MCF 10A (cell line): ENCODE measurements at places on chromosomes 16 and 17.
A peak's percentile ranks its signal among the peaks of the same experiment; 100 is the strongest.

- no peaks in the 10 kb centered on the region for H3K36me3 ChIP-seq
- no peaks in the 10 kb centered on the region for H3K27me3 ChIP-seq
- no peak overlapping the region for H3K4me3 ChIP-seq
- peak overlapping the region; percentile 33 for H3K27ac ChIP-seq
Measured at GRCh38 chr16:24635900-24636610, 93.4 kb upstream of the TNRC6A start.

DNA sequence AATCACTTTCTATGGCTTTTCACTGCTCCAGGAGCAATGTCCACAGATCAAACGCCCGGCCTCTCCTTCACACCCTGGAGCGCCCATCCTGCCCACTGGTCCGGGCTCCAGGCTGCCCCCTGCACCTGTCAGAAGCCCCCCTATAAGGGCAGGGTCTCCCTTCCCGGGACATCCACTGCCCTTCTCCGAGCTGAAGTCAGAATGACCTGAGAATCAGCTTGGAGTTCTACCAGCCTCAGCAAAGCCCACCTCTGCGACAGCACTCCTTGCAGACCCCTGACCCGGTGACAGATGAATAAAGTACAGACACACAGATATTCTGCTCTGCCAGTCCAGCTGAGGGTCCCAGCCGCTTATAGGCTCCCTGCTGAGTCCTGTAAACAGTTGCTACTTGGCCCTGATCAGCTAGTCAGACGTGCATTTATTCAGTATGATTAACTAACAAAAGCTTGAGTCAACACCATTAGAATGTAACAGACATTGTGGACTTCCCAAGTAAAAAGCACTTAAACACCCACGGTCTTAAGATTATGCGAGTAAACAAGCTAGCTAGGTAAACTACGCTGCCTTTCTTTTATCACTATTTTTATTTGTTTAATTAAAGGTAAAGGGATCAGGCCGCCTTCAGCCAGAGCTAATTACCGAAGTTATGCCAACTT is 4.8 kb downstream of the SLC7A5 start:
- H3K27me3 ChIP-seq, result no peaks in the 10 kb centered on the region
- peaks cover 30% of the 10 kb centered on the region for H3K4me1 ChIP-seq
- DNase-seq, result peak; percentile 28
- peaks cover 79% of the 10 kb centered on the region for H3K36me3 ChIP-seq
- peak overlapping the region; percentile 96 for H3K4me3 ChIP-seq

GRCh38 chr17:40561871-40562611 is 3.2 kb downstream of the CCR7 start:
- no peak overlapping the region for H3K4me3 ChIP-seq
- peaks cover 46% of the 10 kb centered on the region for H3K27me3 ChIP-seq
- peaks cover 6% of the 10 kb centered on the region for H3K4me1 ChIP-seq

DNA sequence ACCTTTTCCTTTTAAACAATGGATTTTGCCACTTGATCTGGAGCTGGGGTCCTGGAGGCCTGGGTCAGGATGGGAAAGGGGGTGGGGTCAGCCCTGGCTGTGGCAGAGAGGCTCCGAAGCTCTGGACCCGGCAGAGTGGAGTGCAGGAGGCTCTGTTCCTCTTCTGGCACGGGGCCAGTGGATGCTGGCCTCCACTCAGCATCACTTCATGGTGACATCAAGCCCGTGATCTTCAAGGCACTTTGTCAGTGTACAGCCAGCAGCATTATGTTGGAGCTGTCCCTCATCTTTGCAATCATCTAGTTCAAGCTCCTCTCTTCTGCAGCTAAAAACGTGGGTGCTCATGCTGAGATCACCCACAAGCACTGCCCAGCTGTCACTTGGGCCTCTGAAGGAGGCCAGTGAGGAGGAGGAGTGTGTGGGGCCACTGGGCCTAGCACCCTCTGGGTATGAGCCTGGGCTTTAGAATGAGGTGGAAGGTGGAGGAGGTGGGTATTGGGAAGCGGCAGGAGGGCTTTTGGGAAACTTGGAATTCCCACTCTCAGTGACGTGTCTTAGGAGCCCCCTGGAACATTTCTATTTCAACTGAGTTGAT is 45.9 kb upstream of the MGAT5B start:
- H3K4me3 ChIP-seq, result no peak overlapping the region
- no peaks in the 10 kb centered on the region for H3K4me1 ChIP-seq
- H3K36me3 ChIP-seq, result no peaks in the 10 kb centered on the region
- no peak overlapping the region for H3K27ac ChIP-seq

GRCh38 chr16:57258226-57258909 is 13.3 kb downstream of the ARL2BP start:
- no peak for DNase-seq
- no peaks in the 10 kb centered on the region for H3K27me3 ChIP-seq
- H3K4me1 ChIP-seq, result peaks cover 17% of the 10 kb centered on the region
- H3K27ac ChIP-seq, result no peak overlapping the region
- H3K36me3 ChIP-seq, result peaks cover 47% of the 10 kb centered on the region

- no peaks in the 10 kb centered on the region for H3K27me3 ChIP-seq
- no peak overlapping the region for H3K4me3 ChIP-seq
- H3K27ac ChIP-seq, result no peak overlapping the region
- no peaks in the 10 kb centered on the region for H3K4me1 ChIP-seq
Measured at GRCh38 chr17:80960797-80961452, 30.7 kb upstream of the CHMP6 start.

DNA sequence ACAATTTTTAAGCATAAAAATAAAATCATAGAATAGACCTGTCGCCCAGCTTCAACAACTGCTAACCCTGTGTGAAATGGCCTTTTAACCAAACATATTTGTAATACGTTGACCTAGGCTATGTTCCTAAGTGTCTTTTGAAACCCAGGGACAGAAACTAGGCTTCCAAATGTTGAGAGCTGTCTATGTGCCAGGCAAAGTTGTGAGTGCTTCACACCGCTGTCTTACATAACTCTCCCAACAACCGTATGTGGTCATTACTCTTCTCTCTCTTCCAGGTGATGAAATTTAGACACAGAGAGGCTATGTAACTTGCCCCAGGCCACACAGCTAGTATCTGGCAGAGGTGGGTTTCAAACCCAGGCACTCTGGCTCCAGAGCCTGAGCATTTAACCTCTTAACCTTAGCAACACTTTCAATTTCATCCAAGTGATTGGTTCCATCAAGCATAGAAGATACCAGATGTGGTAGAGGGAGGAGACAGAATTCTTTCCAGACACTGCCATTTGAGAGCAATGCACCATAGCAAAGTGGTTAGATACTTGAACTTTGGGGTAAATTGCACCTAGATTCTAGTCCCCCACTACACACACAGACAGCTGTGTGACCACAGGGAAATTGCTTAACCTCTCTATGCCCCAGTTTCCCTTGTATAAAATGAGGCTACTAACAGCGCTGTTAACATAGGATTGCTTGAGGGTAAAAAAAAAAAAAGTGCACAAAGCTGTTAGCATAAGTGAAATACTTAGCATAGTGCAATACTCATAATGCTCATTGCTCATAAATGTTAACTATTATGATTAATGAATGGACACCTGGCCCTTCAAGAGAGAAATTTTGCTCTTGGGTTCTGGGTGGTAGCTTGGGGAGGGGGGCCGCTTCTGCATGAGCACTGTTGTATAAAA is 160.6 kb downstream of the IRX3 start:
- H3K4me3 ChIP-seq, result no peak overlapping the region
- H3K36me3 ChIP-seq, result no peaks in the 10 kb centered on the region
- no peaks in the 10 kb centered on the region for H3K27me3 ChIP-seq
- no peak overlapping the region for H3K27ac ChIP-seq
- no peak for DNase-seq

- DNase-seq, result no peak
- H3K4me3 ChIP-seq, result no peak overlapping the region
- no peaks in the 10 kb centered on the region for H3K27me3 ChIP-seq
Measured at GRCh38 chr16:14187517-14188338, 116.6 kb downstream of the MRTFB start.

GRCh38 chr17:40536295-40537171 is 28.7 kb downstream of the CCR7 start:
- H3K4me1 ChIP-seq, result peaks cover 38% of the 10 kb centered on the region
- peak; percentile 94 for DNase-seq
- no peaks in the 10 kb centered on the region for H3K27me3 ChIP-seq
- H3K36me3 ChIP-seq, result peaks cover 7% of the 10 kb centered on the region
- no peak overlapping the region for H3K27ac ChIP-seq

GRCh38 chr16:56369202-56369601 is 56.1 kb downstream of the AMFR start:
- peaks cover 47% of the 10 kb centered on the region for H3K36me3 ChIP-seq
- H3K27ac ChIP-seq, result no peak overlapping the region
- H3K4me3 ChIP-seq, result no peak overlapping the region
- no peak for DNase-seq
- peaks cover 13% of the 10 kb centered on the region for H3K4me1 ChIP-seq
- H3K27me3 ChIP-seq, result no peaks in the 10 kb centered on the region

GRCh38 chr16:77912617-77913016 is 109.7 kb upstream of the CLEC3A start:
- H3K27me3 ChIP-seq, result no peaks in the 10 kb centered on the region
- H3K27ac ChIP-seq, result no peak overlapping the region
- no peak overlapping the region for H3K4me3 ChIP-seq

- H3K27ac ChIP-seq, result peak overlapping the region; percentile 43
- peaks cover 39% of the 10 kb centered on the region for H3K4me1 ChIP-seq
- no peaks in the 10 kb centered on the region for H3K27me3 ChIP-seq
- H3K36me3 ChIP-seq, result peaks cover 72% of the 10 kb centered on the region
Measured at GRCh38 chr16:2773188-2773968, 3.7 kb downstream of the ELOB start.

DNA sequence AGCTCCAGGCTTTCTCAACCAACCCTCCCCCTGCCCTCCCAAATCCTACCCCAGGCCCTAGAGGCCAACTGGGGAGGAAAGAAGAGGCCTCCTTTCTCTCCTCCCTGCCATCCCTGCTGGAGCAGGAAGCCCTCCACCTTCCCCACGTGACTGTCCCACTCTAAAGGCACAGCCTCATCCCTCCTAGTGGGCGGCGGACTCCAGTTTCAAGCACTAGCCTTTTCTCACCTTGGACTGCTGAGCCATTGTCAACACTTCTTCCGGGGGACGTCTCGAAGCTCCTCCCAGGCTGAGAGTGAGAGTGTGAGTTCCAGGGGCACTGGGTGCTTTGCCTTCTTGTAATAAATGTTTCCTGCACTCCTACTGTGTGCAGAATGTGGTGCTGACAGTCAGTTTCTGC is 21.4 kb upstream of the IRX6 start:
- no peak overlapping the region for H3K27ac ChIP-seq
- DNase-seq, result no peak
- H3K4me3 ChIP-seq, result no peak overlapping the region
- H3K27me3 ChIP-seq, result no peaks in the 10 kb centered on the region
- H3K4me1 ChIP-seq, result peaks cover 5% of the 10 kb centered on the region

DNA sequence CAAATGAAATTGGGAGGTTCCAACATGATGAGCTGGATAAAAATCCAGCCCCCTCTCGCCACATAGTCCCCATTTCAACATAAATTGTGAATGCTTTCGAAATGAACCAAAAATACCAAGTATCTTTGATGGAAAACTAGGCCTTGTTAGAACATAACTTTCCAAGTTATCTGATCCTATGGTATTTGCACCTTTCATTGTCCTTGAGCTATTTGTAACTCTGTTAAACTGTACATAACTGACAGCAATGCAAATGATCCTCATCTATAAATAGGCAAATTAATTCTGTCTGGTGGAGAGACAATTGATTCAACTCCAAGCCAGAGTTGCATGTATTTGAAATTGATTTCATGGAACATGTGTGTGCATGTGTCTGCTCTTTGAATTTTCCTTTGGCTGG is 18.2 kb downstream of the CMTM4 start:
- H3K4me1 ChIP-seq, result peaks cover 7% of the 10 kb centered on the region
- no peak overlapping the region for H3K4me3 ChIP-seq
- peaks cover 11% of the 10 kb centered on the region for H3K36me3 ChIP-seq
- no peaks in the 10 kb centered on the region for H3K27me3 ChIP-seq
- H3K27ac ChIP-seq, result no peak overlapping the region

- no peak overlapping the region for H3K27ac ChIP-seq
- no peak overlapping the region for H3K4me3 ChIP-seq
- no peaks in the 10 kb centered on the region for H3K27me3 ChIP-seq
- DNase-seq, result no peak
Measured at GRCh38 chr17:35116845-35117244, 2.8 kb downstream of the RAD51D start.

DNA sequence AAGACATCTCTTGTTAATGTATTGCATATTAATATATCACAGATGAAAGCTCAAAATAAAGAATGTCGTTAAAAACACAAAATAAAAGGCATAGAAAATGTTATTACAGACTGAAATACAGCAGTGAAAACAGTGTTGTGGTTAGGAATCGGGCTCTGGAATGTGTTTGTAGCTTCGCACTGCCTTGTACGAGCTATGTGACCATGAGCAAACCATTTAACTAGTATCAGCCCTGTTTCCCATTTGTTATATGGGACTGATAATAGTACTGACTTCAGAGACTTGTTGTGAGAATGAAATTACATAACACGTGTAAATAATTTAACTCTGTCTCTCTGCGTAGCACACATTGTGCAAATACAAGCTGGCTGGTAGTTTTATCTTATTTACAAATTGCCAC is 648 bp upstream of the RBFOX1 start:
- H3K4me3 ChIP-seq, result no peak overlapping the region
- H3K27ac ChIP-seq, result no peak overlapping the region
- H3K4me1 ChIP-seq, result no peaks in the 10 kb centered on the region
- H3K36me3 ChIP-seq, result no peaks in the 10 kb centered on the region

DNA sequence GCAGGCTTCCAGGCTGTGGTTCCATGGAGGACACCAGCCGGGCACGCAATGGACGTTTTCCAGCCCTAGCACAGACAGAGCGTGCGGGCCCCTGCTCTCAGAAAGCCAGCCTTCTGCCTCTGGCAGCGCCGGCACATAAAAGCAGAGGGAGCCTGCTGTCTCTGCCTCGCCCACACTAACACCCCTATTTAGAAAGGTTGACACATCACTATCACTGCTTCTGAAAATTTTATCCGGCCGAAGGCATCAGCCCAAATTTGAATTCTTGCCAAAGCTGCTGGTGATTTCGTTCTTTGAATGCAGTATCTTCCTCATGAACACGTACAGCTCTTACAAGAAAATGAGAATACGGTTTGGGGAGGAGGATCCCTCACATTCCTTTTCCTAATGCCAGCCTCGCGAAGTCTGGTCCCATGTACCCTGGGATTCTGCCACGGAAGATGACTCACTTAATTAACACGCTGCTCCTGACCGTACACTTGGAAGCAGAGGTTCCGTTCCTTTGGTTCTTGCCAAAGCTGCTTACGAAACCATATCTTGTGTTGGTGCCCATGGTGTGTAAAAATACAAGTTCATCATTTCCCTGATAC is 1.3 kb upstream of the RAB11FIP3 start:
- peak; percentile 99 for DNase-seq
- H3K27ac ChIP-seq, result peak overlapping the region; percentile 71
- peaks cover 35% of the 10 kb centered on the region for H3K4me1 ChIP-seq
- H3K27me3 ChIP-seq, result no peaks in the 10 kb centered on the region
- peaks cover 20% of the 10 kb centered on the region for H3K36me3 ChIP-seq
- peak overlapping the region; percentile 72 for H3K4me3 ChIP-seq

DNA sequence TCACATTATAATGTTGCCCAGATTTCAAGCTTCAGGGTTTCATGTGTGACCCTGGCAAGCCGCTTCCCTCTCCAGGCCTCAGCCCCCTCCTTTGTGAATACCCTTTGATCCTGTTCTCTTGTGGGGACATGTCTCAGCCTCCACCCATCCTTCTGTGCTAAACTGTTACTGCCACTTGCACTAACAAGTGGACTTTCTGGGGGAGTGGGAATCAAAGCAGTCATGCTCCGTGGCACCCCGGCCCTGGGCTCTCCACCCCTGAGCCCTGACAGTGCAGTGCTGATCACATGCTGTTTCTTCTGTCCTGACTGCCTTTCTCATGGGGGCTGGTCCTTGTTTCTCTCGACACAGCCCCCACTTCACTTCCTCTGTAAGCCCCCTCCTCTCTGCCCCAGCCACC is 9.7 kb upstream of the DCAF7 start:
- no peaks in the 10 kb centered on the region for H3K36me3 ChIP-seq
- no peak for DNase-seq
- no peak overlapping the region for H3K27ac ChIP-seq

- H3K4me1 ChIP-seq, result peaks cover 5% of the 10 kb centered on the region
- no peak overlapping the region for H3K27ac ChIP-seq
- no peak for DNase-seq
- no peak overlapping the region for H3K4me3 ChIP-seq
Measured at GRCh38 chr17:37197336-37197735, 178.4 kb upstream of the C17orf78 start.
